ENCODE measurements at places on chromosomes 16 and 17.

DNA sequence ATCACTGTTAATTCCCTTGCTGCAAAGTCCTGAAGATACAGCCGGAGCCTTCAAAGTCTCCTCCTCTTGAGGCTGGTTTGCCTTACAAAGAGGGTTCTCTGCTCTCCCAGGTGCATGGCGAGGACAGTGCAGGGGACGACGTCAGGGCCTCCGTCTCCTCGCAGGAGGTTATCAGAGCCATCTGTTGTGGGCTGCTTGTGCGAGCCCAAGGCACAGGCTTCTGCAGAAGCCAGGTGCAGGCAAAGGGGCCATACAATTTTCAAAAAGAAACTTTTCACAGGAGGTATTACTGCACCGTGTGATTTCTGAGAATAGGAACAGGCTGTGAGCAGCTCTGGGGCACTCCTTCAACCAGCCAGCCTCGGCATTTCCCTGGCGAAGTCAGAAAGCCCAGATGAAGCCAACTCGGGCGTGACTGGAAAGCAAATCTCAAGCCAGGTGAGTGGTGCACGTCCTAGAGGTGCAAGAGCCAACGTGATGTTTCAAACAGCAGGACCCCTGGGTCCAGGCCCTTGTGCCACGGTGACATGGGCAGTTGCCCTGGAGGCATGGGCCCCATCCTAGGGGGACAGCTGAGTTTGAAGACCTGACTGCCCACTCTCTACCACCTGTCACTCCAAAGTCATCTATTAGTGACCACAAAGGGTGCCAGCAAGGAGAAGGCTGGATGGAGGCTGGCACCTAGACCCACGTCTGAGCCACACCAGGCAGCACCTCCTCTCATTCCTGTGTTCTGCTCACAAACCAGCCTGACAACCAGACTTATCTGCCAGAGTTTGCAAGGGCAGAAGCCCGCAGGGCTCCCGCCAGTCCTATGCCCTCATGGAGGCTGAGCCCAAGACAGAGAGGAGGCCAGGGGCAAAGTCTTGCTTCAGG is 68.6 kb downstream of the SMPD3 start:
- no peak for DNase-seq

DNA sequence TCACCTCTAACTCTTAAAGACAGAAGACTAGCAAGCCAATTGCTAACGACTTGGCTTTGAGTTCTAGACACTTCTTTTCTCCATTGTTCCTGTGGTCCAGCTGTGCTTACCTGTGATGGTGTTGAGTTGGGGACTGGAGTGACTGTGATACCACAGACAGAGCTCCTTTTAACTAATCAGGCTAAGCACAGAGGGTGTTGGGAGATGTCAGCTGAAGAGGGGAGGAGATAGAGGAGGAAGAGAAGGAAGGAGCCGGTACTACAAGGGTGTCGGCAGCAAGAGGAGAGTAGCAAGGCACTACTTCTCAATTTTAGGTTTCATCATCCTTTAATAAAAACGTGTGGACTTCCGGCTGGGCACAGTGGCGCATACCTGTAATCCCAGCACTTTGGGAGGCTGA is 5.1 kb upstream of the MYO1D start:
- DNase-seq, result no peak

GRCh38 chr17:61863801-61864126 is 436 bp upstream of the BRIP1 start:
- DNase-seq, result no peak

DNA sequence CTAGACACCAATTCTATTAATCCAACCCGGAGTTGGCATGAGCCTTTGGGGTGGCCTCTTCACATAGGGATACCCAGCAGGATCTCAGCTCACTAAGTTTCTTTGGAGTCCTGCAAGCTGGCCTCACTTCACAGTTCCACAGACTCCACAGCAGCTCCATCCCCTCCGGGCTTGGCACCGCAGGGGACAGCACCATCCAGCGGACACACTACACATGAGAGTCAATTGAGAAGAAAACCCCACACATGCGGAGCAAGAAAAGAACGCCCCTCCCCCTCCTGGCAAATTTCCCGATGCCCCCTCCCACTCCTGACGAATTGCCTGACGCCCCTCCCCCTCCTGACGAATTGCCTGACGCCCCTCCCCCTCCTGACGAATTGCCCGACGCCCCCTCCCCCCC is 31.1 kb downstream of the KLHDC4 start:
- DNase-seq, result no peak

- DNase-seq, result no peak
These were observed 4.7 kb upstream of the PRKAR1A start for GRCh38 chr17:68507576-68507975.

GRCh38 chr17:49887744-49888360 is 40.0 kb upstream of the TAC4 start:
- DNase-seq, result no peak

GRCh38 chr16:70774261-70774660 is 26.7 kb downstream of the VAC14 start:
- DNase-seq, result no peak

DNA sequence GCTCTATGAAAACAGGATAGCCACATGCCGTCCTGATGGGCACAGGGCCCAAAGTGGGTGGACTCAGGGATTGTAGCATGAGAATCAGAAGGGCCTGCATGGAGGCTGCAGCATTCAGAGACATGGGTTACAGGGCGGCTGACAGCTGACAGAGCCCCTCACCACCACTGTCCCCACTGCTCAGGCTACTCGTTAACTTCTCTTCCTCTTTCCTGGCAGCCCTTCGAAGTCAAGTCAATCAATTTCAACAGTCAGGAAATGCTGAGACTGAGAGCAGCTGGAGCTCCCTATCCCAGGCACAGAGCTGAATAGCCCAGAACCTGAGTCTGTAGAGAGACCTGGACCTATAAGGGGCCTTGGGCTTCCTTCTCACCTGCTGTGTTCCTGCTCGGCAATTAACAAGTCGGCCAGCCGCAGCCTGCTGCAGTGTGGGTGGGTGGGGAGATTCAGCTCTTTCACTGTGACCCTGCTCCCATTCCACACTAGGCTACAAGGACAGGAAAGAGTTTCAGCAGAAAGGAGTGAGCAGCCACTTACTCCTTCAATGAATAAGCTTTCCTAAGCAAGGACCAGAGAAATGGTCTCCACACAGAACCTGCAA is 76.9 kb downstream of the TEX14 start:
- DNase-seq, result no peak

GRCh38 chr16:75065149-75065505 is 51.5 kb downstream of the LDHD start:
- no peak for DNase-seq

Measured in GM04504 (cell line).